Purkinje cell (primary cell): ENCODE measurements at places on chromosomes 3 and 15. TPM values are rescaled to one million over a fixed set of nuclear protein-coding genes. Genes with fewer than 3 reads are reported as not detected.

PROK2 gene
- 8.7 and 10.5 TPM in 2 replicates for polyA plus RNA-seq

FBXW12 gene
- polyA plus RNA-seq = 0.17 TPM in 1 of 2 replicates, not detected in the other

CFAP91 gene
- 10.5 and 17.1 TPM in 2 replicates for polyA plus RNA-seq

NUP210 gene
- polyA plus RNA-seq = 0.90 and 4.2 TPM in 2 replicates

ASB14 gene
- polyA plus RNA-seq = 0.13 and 1.8 TPM in 2 replicates

CCR4 gene
- polyA plus RNA-seq = not detected in 2 replicates

CCDC39 gene
- 2.8 and 3.5 TPM in 2 replicates for polyA plus RNA-seq

COL6A5 gene
- polyA plus RNA-seq = not detected in 2 replicates

KCNMB3 gene
- polyA plus RNA-seq = 17.1 and 24.6 TPM in 2 replicates

HDAC11 gene
- 4.4 and 4.6 TPM in 2 replicates for polyA plus RNA-seq

MB21D2 gene
- polyA plus RNA-seq = 13.3 and 15.9 TPM in 2 replicates

NPAP1 gene
- 0.47 TPM in 1 of 2 replicates, not detected in the other for polyA plus RNA-seq

TM4SF1 gene
- polyA plus RNA-seq = 1.5 and 4.7 TPM in 2 replicates

ISL2 gene
- not detected in 2 replicates for polyA plus RNA-seq

RASGRP1 gene
- 2.1 and 12.9 TPM in 2 replicates for polyA plus RNA-seq

ZIC4 gene
- 2.5 and 8.3 TPM in 2 replicates for polyA plus RNA-seq

VILL gene
- polyA plus RNA-seq = 0.34 and 1.0 TPM in 2 replicates

AHSG gene
- not detected in 2 replicates for polyA plus RNA-seq

CHDH gene
- polyA plus RNA-seq = 0.75 and 1.2 TPM in 2 replicates

CAMKV gene
- polyA plus RNA-seq = 0.11 and 22.0 TPM in 2 replicates

APBA2 gene
- polyA plus RNA-seq = 0.50 and 8.9 TPM in 2 replicates

GP9 gene
- polyA plus RNA-seq = not detected in 2 replicates

STARD5 gene
- polyA plus RNA-seq = not detected in 2 replicates
